D721Med (cell line): ENCODE measurements at places on chromosomes 5 and 9.

GRCh38 chr9:110058304-110058953, 149.5 kb downstream of the C9orf152 start:
- no peak for DNase-seq

DNA sequence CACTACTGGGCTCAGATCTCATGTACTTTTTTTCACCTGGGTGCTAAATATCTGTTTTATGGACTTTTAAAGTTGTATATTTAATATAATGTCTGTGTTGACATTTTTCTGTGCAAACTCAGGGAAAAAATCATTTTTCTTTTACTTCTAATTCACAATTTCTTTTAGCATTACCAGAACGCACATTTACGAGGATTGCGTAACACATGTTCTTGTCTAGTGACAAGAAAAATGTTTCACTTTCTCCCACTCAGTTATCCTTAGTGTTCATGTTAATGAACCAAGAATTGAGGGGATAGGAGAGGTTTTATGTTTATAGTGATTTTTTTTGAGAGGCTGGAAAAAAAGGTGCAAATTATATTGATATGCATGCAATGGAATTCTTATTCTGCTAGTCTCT, 86.3 kb upstream of the PJA2 start:
- DNase-seq = no peak

- no peak for DNase-seq
Observed at GRCh38 chr5:65753189-65753588, 31.2 kb downstream of the NLN start.

GRCh38 chr9:127903557-127904475, 4.4 kb upstream of the ST6GALNAC6 start:
- no peak for DNase-seq

GRCh38 chr9:136122425-136123383, 4.0 kb upstream of the TMEM250 start:
- DNase-seq = peak; percentile 86

DNA sequence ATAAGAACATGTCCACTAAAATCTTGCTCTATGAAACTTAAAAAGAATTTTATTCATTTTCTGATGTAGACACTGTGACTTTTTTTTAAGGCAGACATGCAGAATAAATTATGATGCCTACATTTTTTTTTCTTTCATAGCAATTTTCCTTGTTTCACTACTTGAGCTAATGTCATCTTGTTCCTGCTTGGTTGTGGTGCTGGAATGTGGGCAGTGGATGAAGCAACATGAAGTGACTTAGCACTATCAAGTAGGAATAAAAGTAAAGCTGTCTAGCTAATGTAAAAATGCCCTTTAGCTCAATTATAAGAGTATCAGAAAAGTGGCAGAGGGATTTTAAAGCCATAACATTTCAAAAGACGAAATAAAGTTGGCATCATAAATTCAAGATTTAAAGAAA, 191.0 kb downstream of the ADAMTS6 start:
- no peak for DNase-seq

GRCh38 chr5:68431601-68432337, 216.2 kb downstream of the PIK3R1 start:
- no peak for DNase-seq

GRCh38 chr9:133572821-133573361, 36.3 kb downstream of the FAM163B start:
- DNase-seq = no peak

GRCh38 chr9:82996941-82997340, 66.0 kb downstream of the RASEF start:
- DNase-seq = no peak

DNA sequence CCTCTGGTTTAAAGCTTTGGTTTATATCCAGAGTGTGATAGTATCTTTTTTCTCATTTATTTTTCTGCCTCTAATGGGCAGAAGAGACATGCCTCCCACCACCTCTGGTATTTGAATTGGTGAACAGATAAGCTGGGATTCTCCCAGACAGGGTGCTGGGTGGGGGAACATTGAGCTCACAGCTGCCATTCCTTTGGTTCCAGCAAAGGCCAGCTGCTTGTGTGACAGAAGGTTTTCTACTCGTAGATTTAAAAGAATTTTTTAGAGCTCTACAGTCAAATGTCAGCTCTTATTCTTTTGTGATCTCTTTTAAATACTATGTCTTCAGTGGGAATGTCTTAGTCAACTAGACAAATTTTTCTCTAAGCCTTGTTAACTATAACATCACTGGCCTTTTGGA, 54.7 kb upstream of the ADAMTS16 start:
- no peak for DNase-seq

- DNase-seq = no peak
Observed at GRCh38 chr9:23232831-23233230, 593.2 kb downstream of the ELAVL2 start.

DNA sequence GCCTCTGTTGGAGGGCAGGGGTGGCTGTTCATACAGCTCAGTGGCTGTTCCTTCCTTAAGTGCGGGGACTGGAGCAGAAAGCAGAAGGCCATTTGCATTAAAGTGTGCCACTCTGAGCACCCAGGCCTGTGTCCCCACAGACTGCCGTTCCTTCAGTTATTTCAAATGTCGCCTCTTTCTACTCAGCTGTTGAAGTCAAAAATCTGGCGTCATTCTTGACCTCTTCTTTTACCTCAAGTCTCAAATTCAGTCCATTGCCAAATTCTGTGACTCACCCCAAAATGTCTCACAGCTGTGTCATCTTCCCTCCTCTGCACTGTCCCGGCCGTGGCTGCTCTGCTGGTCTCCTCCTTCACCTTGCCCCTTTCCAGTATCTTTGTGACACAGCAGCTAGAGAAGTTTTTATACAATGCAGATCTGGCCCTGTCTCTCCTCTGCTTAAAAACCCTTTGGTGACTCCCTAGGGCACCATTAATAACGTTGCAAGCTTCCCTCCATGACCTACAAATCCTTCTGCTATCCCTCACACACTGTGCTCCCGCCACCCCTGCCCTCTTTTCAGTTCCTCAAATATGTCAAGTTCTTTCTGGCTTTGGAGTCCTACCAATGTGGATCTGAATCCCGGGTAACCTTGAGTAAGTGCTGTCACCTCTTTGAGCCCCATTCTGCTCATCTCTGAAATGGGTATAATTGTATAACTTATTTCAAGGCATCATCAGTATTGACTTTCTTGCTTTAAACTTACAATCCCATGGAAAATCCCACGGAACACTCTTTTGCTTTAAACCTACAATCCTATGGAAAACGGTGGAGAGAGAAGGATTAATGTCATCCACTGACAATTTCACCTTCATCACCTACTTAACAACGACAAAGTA, 98.3 kb upstream of the BOD1 start:
- DNase-seq = no peak

DNA sequence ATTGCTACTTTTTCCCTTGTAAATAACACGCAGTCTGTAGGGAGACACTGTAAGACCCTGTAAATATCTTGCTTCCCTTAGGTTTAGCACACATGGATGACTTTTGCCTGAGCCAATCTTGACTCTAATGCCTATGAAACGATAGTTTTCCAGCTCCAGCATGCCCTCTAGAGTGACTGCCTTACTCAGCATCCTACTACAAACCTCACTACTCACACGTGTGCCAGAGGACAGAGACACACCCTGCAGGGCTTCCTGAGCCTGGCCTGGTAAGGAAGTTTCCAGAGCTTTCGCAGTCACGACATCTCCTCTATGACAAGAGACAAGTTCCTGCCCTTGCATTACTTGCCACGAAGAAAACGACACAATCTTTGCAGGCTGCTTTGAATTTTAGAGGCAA, 138.1 kb downstream of the ATPSCKMT start:
- DNase-seq = peak; percentile 32

- no peak for DNase-seq
Observed at GRCh38 chr9:12826924-12827565, 52.2 kb downstream of the LURAP1L start.

GRCh38 chr5:80246995-80247729, 8.7 kb downstream of the SERINC5 start:
- DNase-seq = no peak

GRCh38 chr9:89038382-89039103, 47.3 kb downstream of the S1PR3 start:
- no peak for DNase-seq

DNA sequence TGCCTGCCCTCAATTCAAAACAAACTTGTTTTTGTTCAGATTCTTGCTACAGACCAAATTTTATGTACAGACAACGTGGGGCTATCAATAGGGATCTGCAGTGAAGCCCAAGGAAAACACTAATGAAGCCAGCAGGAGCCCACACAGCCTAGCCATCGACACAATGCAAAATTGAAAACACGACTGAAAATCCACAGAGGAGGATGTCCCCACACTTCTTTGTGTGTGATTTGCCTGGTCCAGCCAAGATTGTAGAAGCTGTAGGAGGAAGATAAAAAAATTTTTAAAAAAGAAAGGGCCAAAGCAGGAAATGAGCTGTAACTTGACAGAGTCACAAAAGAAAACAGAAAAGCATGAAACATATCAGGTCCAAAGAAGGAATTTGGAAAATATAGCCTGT, 34.8 kb downstream of the HTR4 start:
- DNase-seq = no peak

GRCh38 chr5:26805076-26805475, 233.3 kb downstream of the CDH9 start:
- no peak for DNase-seq

DNA sequence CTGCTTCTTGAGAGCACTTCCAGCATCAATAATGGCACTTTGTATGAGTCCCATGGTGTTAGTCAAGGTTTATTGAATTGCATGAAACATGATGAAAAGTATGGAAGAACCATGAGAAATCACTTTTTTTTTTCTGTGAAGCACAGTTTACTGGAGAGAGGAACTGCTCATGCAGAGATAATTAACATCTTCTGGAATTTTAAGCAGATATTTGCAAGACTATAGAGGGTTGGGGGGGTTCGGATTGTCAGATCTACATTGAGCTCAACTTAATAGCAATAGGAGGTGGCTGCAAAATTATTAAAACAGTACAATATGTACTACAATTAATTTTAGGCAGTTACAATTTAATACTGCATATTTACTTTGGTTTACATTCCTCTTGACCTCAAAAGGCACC, 204.4 kb upstream of the CDH10 start:
- no peak for DNase-seq

GRCh38 chr5:100518377-100518776, 16.8 kb upstream of the FAM174A start:
- DNase-seq = no peak

DNA sequence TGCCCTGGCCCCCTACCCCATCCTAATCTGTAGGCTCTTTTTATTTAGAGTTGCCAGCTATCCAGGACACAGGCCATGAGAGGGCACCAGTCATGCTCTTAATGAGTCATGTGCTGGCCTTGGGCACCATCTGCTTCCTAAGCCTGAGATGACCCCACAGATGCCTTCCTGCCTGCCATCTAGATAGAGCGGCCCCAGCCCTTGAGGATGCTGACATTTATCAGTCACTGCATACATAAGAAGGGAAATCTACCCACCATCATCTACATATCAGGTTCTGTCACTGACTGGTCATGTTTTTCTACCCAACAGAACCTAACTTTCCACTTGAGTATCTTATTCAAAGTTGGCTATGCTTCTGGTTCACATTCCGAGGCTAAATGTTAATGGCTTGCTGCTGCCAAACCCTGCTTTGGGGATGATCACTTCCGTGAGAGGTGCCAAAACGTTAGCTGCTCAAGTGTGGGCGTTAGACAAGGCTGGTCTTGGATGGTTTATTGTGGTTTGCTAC, 49.9 kb upstream of the TTC23L start:
- DNase-seq = no peak

DNA sequence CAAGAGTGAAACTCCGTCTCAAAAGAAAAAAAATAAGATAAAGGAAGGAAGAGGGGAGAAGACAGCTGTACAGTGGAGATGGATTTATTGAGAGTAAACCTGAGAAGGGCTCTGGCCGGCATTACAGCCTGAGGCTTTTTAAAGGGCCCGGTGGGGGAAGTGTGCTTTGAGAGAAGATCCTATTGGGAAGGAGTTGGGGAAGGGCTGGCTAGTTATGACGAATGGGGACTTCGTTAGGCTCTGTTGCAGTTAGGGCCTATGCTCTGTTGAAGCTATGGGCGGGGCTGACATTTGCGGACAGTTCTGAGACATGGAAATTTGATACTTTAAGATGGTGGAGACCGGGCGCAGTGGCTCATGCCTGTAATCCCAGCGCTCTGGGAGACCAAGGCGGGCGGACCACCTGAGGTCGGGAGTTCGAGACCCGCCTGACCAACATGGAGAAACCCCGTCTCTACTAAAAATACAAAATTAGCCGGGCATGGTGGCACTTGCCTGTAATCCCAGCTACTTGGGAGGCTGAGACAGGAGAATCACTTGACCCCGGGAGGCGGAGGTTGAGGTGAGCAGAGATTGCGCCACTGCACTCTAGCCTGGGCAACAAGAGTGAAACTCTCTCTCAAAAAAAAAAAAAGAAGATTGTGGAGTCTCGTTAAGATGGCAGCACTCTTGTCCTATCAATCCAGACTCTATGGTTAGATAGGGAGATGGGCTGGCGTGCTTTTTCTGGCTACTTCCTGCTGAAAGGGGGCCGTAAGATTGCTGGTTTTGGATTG, 33.2 kb downstream of the C9orf50 start:
- no peak for DNase-seq

DNA sequence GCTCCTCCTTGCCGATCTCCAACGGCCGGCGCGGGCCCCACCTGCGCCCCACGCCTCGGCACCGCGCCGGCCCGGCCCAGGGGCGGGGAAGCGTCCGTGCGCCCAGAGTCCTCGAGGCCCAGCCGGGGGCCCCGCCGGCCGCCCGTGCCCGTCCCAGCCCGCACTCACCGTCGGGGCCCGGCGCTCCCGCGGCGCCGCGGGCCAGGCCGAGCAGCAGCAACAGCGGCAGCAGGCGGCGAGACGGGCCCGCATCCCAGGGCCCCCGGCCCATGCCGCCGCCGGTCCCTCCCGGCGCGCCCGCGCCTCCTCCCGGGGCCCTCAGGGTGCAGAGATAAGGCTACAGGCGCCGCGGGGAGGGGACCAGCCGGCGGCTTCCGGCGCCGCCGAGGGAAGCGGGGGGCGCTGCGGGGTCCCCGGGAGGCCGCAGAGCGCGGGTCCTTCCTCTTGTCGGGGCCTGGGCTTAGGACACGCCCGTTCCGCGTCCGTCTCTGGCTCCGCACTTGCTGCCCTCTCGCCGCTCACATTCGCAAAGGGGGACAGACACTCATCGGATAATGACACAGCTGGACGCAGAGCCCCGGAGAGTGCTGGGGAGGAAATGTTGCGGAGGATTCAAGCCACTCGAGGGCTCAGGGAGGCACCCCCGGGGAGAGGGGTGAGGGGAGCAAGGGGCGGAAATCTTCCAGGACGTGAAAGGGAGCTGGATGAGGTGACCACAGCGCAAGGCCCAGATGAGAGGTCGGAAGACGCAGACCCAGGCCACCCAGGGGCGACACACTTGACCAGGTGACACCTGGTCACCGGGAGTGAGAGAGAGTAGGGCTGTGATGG, at the start of gene SUSD1:
Gene SUSD1 (minus strand): TSS at position 333 of the 831 bp plus-strand sequence. CDS start 62 bp downstream, at position 271.
- DNase-seq = peak; percentile 41

GRCh38 chr5:34501016-34501415, 155.1 kb upstream of the RAI14 start:
- no peak for DNase-seq
